Hindlimb muscle (tissue), 1 donor: ENCODE measurements at places on chromosomes 11 and 22.

DNA sequence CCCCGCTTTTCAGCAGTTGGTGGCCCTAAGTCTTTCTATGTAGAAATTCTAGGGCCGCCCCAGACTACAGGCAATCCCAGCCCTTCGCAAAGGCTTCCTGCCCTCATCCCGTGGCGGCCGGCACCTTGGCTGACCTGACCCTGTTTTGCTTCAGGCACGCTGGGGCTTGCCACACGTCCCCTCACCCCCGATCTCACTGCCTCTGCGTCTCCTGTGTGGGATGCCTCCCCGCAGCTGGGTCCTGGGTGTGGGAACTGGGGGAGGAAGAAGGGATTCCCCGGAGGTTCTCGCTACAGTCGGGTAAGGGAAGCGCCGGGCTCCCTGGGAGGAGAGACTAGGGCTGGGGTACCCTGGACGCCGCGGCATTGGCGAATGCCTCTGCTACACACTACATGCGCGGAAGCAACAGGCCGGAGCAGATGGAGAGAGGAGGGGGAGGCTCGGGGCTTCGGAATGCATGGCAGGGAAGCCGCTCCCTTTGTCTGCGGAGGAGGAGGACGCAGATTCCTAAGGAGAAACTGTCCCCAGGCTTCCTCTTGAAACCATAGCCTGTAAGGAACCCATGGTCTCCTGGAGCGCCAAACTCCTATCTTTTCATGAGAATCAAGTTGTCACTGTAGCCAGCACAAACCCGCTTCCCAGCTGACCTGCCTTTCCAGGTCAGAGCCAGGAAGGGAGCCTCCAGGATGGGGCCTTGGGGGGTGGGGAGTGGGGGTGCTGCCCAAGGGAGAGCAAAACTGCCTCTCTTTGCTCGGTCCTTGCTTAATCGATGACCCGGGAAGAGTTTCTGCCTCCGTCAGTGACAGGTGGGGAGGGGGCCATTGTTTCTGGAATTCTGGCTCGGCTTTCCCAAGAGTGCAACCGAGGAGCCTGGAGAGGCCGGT, 1.4 kb downstream of the DTX4 start:
- DNase-seq = peak; percentile 14

DNA sequence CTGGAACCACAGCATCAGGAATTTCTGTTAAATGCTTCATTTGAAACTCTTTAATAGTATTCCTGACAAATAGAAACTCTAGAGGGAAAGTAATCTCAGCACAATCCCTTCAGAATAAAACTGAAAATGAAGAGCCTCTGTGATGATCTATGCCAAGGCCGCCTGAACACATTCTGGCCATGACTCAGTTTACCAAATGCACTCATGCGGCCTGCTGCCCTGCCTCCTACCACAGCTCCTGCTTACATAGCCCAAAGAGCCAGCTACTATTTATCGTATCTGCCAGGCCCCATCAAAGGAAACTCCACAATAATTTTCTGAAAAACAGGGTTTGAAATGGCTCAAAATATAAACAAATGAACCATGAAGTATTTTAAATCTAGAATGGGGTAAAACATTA, 27.0 kb downstream of the ARL14EP start:
- DNase-seq = no peak

GRCh38 chr11:63855975-63856374, 17.1 kb downstream of the MARK2 start:
- no peak for DNase-seq

DNA sequence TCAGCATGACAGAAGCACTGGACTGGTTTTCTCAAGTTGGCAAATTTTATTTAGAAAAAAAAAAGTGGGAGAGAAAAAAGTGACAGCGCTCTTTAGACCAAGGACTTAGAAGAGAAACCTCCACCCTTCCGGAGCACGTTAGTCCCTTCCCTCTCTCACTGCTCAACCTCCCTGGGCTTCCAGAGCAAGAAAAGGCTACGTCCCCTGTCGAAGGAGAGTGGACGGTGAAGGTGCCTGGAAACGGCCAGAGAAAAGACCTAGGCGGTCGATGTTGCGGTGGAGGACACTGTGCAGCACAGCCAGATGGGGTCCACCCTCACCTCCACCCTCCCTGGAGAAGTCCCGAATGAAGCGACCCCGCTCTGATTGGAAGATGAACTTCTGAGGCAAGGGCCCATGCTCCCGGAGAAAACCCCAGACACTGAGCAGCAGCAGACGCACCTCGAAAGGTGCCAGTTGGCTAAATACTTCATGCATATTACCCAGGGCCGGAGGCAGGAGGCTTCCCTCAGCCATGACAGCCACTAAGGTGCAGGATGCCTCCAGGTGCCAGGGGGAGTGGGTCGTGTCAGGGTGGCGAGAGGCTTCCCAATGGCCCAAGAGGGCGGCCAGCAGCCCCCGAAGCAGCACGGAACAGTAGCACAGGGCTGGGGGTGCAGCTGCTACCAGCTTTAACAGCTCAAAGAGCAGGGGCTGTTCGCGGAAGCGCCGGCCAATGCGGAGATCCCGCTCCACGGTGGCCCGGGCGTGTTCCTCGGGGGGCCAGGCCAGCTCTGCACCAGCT, 604 bp upstream of the GANAB start:
- no peak for DNase-seq

DNA sequence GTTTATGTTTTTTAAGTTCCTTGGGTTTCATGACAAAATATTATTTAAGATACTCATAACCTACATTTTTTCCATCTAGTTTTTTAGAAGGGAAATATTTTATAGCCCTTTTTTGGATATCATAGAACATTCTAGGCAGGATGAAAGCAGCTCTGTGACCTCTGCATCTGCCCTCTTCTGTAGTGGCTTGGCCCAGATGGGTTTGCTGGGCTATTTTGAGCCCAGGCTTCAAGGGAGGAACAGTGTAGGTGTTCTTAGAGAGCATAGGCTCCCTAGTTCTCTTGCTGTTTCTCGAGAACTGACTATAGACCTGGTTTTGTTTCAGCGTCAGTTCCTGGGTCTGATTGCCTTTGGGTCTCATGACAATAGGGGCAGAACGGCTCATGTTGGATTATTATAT, 32.2 kb downstream of the DIXDC1 start:
- no peak for DNase-seq

- no peak for DNase-seq
Observed at GRCh38 chr11:111098091-111098490, 147.4 kb upstream of the POU2AF2 start.

DNA sequence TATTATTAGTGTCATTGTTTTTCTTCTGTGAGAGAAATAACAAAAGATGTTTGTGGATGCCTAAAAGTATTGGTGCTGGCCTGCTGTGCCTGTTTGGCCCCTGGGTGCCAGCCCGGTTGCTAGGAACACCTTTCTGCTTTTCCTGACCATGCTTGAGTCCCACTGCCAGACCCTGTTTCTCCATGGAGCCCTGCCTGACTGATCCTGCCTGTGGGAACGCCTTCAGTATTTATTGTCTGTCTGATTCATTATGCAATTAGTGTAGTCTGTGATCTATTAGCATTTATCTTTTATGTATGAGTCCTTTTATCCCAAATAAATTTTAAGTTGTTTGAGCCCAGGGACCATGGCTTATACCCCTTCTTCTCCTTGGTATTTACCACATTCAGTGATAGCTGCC, 98.6 kb upstream of the MPPED2 start:
- DNase-seq = no peak

DNA sequence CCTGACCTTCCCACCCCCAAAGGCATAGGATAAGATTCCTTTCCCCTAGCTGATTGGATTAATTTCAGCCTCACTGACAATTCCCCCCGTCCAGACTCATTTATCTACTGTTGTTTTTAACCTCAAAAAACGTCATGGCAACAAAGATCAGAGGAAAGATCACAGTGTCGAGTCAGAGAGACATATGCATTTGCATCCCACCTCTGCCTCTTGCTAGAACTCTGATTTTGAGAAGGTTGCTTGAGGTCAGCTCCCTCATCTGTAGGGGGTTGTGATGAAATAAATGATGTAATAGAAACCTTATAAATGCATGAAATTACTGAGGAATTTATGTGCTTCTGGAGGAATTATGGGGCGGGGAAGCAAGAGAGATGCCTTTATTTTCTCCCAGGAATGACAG, 53.3 kb upstream of the SYN3 start:
- no peak for DNase-seq
